ENCODE measurements at places on chromosomes 3 and 15. TPM values are rescaled to one million over a fixed set of nuclear protein-coding genes. Genes with fewer than 3 reads are reported as not detected.
A peak's percentile ranks its signal among the peaks of the same experiment; 100 is the strongest.

DNA sequence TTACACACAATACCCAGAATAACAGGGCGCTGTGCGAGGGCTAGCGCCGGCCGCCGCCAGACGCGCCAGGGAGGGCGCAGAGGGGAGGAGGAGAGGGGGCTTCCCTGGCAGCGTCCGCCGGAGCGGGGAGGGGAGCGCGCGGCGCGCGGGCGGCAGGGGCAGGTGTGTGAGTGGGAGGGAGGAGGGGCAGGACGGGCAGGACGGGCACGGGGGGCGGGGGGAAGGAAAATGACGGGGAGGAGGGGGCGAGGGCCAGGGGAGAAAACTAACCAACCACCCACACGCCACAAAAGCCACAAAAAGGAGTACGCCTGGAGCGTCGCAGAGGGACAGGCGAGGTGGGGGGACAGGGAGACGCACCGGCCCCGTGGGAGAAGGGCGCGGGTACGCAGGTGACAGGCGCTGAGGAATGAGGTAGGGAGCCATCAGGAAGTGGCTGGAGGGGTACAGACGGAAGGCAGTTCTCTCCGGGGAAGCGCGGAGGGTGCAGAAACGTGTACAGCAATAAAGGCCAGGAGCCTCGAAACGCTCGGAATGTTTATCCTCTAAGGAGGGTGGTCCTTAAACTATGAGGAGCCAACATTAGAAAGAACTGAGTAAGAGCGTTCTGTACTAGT, 610 bp upstream of the SATB1 start:
- DNase-seq, result peak; percentile 57

DNA sequence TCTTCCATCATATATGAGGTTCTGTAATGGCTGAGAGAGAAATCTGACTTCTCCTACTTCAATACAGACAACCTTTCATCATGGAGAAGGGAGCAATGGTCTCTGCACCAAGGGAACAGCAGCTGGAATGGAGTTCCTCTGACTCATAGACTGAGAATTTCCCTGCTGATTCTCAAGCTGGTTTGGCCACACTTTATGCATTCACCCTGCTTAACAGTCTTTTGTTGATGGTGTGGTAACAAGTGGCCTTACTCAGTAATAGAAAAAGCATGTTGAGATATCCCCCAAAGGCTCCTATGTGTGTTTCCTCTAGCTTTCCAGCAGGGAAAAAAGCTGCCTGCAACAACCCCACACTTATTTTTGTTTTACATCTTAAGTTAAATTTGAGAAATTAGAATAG, 138.1 kb downstream of the GREM1 start:
- peak; percentile 59 for DNase-seq

SLTM gene
- total RNA-seq, result 132 TPM

RASGRF1 gene
- 0.33 TPM for total RNA-seq

DNA sequence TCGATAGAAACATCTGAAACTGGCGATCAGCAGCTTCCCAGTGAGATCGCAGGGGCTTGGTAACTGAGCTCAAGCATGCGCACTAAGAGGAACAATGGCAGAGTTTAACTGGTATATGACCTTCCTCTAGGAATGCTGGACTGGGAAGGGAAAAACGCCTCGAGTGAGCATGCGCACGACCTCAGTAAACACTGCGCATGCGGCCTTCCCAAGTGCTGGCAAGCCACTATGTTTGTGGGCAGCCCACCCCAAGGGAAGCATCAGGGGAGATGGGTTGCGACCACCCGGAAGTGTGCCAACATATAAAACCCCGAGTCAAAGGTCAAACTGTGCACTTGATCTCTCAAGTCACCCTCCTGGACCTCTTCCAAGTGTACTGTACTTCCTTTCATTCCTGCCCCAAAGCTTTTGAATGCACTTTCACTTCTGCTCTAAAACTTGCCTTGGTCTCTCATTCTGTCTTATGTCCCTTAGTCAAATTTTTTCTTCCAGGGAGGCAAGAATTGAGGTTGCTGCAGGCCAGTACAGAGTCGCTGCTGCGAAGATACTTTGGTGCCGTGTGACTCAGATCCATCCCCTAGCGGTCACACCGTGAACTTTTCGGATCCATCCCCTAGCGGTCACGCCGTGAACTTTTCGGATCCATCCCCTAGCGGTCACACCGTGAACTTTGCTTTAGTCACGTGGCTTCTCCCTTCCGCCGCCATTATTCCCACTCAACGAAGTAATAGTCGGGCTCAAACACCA, 243.3 kb downstream of the FAM43A start:
- peak; percentile 79 for DNase-seq

GRCh38 chr3:4987538-4988296, 8.5 kb downstream of the BHLHE40 start:
- DNase-seq, result no peak

GRCh38 chr3:140845882-140846281, 95.8 kb upstream of the SLC25A36 start:
- DNase-seq, result no peak

CCR2 gene
- total RNA-seq, result not detected

- DNase-seq, result peak; percentile 49
These were observed 5.4 kb upstream of the RFX7 start for GRCh38 chr15:56249092-56249491.

CHRFAM7A gene
- total RNA-seq, result 4.3 TPM

SEC62 gene
- 98.7 TPM for total RNA-seq

B3GNT5 gene
- 7.3 TPM for total RNA-seq

DNA sequence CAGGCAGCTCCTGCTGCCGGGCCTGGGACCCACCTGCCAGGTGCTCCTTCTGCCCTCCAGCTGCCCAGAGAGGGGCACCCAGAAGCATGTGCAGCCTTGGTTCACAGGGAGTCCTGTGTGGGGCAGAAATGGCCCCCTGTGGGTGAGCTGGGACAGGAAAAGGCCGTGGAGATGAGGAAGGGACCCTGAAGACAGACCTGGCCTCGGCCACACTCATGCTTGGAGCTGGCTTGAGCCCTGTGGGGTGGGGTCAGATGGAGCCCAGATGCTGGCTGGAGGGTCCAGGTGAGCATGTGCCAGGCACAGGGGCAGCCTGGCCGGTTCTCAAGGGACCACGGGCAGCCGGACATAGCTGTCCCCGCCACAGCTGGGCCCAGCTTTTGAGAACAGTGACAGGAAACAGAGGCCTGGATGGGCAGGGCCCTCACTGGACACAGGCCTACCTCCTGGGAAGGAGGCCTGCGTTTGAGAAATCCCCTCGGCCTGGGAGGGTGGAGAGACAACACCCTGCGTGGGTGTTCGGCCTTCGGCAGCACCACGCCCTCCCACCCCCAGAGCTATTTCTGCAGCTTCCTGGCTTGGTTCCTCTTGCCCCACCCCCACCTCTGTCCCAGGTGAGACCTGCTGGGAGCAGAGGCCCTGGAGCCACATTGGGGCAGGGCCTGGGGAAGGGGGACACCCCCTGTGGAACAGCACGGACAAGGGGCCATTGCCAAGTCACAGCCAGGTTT, 132.6 kb upstream of the MEF2A start:
- no peak for DNase-seq

DNA sequence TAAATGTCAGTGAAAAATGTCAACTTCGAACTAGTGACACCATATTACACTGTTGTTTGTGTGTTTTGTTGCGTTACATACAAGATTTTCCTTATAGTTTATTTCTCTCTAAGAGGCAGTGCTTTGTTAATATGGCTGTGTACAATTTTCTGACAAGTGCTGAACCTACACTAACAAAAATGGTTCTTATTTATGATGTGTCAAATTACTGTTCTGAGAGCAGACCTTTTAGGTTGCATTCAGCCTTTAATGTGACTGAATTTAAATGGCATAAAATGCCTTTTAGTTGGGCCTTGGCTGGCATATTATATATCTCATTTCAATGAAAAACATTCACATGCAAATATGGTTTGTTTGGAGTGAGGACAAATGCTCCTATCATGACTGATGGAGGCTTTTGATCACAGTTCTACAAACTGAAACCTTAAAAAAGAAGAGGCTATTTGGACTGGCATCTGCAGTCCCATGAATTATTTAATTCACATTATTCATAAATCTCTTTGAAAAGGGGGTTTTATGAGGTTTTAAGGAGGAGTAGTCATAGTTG, 750.6 kb downstream of the CADM2 start:
- DNase-seq, result no peak

GBE1 gene
- total RNA-seq, result 13.2 TPM

GRCh38 chr15:96273317-96274086, 57.0 kb upstream of the NR2F2 start:
- DNase-seq, result no peak

- no peak for DNase-seq
These were observed 71.1 kb upstream of the DLG1 start for GRCh38 chr3:197369545-197369944.

GRCh38 chr15:64236156-64236894, 73.5 kb upstream of the PPIB start:
- DNase-seq, result no peak

DNA sequence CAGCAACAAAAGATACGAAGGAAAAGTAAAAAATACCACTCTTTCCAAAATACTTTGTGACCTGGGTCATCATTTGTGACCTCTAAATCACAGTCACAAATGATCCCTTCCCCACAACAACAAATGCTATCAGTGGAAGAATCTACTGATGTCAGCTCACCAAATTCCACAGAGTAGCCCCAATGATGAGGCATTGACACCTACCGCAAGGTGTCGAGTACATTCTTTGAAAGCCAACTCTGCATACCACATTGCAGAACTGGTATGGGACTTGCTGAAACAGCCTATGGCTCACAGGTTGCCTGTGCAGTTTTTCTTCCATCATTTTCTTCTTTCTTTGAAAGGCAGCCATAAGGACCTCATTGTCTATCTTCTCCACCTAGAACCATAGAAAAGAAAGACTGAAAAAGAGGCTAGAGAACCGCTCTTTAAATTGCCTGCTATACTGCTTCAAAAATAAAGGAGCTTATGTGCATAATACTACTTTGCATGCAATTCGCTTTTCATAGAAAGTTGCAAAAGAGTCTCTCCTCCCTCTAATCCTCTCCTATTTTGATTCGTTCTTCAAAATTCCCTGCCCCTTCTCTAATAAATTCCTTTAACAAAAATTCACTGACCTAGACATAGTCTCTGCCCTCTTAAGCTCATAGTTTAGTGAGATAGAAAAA, 21.4 kb upstream of the KPNA1 start:
- DNase-seq, result no peak

DNA sequence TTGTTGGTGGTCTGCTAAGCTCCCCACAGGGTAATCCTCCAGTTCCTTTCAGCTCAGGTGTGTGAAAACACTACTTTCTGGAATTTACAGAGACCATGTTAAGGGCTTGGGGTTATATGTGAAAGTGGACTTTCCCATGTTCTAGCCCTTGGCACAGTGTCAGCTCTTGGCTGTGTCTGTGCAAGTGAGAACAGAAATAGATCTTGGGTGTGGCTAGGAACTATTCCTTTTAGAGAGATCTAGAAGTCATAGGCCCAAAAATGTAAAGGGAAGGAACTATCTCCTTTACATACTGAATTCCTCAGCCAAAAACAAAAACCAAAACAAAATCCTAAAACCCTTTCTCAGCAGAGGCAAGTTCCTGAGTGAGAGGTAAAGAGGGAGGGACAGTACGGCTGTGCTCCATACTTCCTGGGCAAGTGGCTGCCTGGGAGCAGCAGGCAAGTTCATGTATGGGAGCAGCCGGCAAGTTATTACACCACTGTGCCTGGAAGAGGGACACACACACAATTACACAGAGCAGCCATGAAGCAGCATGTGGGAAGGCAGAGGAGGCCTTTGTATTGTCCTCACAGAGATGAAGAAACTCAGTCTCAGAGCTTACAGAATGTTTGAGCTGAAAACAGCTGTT, 19.9 kb upstream of the C3orf62 start:
- DNase-seq, result no peak

SERPINI1 gene
- total RNA-seq, result 5.8 TPM

TPRG1 gene
- 0.20 TPM for total RNA-seq

TRPC1 gene
- total RNA-seq, result 18.6 TPM

All from H9 (cell line).